ENCODE measurements at places on chromosomes 4 and X. TPM values are rescaled to one million over a fixed set of nuclear protein-coding genes. Genes with fewer than 3 reads are reported as not detected.

Gene MAGEA2
- total RNA-seq, result not detected

Gene MAGEA2B
- total RNA-seq, result not detected

Gene GRIA3
- total RNA-seq, result 0.36 TPM

Gene PLAC8
- total RNA-seq, result 7.6 TPM

Gene PCDH7
- 0.96 TPM for total RNA-seq

Gene SMC1A
- total RNA-seq, result 29.8 TPM

Gene ZGRF1
- 2.9 TPM for total RNA-seq

Measured in omental fat pad (tissue), 4 donors.